Occipital lobe (tissue), 3 donors: ENCODE measurements at places on chromosomes 5 and 9. TPM values are rescaled to one million over a fixed set of nuclear protein-coding genes. Genes with fewer than 3 reads are reported as not detected.

The ST8SIA4 gene
- 47.6 TPM for total RNA-seq

The NDUFAF2 gene
- 24.0 TPM for total RNA-seq

The CFAP77 gene
- not detected for total RNA-seq

The SLC27A6 gene
- total RNA-seq, result 0.62 TPM

The SPATA31D4 gene
- not detected for total RNA-seq

- DNase-seq, result no peak
These were observed 3.8 kb downstream of the NOL6 start for GRCh38 chr9:33469891-33470290.

GRCh38 chr5:155767470-155767869, 559.5 kb upstream of the SGCD start:
- no peak for DNase-seq

GRCh38 chr5:168216989-168217388, 74.5 kb upstream of the WWC1 start:
- no peak for DNase-seq

DNA sequence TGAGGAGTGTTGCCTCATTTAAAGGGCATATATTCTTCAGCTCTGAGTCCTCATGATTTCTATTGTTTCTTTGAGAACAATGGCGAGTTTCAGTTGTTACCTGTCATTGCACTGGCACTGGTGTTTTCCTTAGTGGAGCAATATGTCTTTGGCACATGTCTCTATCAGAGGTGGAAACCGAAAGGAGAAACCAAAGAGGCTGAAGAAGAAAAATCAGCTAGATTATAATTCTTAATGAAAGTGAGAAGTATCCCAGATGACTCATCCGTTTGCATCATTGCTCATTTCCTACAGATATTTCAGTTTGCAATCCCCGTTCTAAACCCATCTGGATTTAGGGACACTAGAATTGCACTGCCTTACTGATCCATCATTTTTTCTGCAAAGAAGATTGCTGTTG, 324.6 kb downstream of the TMEM232 start:
- DNase-seq, result no peak

GRCh38 chr5:30959238-30959637, 234.2 kb upstream of the CDH6 start:
- no peak for DNase-seq

DNA sequence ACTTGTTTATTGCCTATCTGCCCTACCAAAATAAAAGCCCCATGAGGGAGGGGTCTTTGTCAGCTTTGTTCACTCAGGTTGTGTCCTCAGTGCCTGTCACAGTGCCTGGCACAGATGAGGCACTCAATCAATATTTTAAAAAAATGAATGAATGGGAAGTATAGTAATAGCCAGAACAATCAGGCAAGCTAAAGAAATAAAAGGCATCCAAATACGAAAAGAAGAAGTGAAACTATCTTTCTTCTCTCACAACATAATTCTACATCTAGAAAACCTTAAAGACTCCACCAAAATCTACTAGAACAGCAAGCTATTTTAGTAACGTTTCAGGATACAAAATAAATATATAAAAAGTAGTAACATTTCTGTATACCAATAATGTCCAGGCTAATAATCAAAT, 37.8 kb upstream of the C5orf63 start:
- DNase-seq, result no peak

GRCh38 chr5:8908055-8908683, 637.7 kb downstream of the SEMA5A start:
- DNase-seq, result no peak

GRCh38 chr9:94779031-94779430, 52.5 kb downstream of the AOPEP start:
- no peak for DNase-seq

DNA sequence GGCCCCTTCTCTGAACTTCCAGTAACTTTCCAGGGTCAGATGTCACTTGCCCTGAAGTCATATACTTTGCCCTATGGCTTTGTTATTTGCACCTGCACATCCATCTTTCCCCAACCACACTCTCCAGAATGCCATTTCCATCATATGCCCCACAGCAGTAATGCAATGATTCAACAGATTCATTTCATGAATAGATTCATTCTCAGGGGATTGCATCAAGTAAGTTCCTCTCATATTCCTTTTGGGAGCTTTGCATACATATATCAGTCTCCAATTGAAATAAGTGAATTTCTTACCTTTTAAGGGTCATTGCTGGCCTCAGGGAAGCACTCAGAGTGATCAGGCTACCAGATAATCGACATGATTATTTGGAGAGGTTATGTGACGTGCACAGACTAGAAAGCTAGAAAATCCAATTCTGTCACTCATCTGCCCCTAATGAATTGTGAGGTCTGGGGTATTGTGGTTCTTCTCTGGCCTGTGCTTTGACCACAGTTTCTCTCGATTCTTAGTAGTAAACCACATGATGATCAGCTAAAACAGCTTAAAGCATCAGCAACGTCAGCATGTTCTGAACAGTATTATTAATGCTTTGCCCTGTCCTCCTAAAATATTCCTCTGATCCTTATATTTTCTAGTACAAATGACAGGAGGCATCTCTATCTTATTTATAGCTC, 179.9 kb downstream of the ATPSCKMT start:
- DNase-seq, result no peak

GRCh38 chr5:32707418-32707997, 3.6 kb upstream of the NPR3 start:
- DNase-seq, result no peak

DNA sequence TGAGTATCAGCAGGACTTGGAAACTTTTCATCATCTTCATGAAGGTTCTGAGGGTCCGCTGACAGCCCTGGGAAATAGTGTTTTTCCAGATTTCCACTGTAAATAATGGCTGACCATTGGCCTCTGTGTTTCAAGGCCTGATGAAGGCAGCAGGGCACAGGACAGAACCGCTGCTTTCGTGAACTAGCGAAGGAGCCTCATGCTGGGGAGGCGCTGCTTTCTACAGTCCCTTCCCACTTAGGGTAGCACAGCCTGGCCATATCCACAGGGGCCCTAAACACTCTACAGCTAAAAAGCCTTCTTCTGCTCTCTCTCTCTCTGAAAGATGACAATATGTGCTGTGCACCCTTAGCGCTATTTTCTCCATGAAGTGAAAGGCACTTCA, 118.2 kb downstream of the MED27 start:
- no peak for DNase-seq

The SLC34A3 gene
- total RNA-seq, result 0.16 TPM

DNA sequence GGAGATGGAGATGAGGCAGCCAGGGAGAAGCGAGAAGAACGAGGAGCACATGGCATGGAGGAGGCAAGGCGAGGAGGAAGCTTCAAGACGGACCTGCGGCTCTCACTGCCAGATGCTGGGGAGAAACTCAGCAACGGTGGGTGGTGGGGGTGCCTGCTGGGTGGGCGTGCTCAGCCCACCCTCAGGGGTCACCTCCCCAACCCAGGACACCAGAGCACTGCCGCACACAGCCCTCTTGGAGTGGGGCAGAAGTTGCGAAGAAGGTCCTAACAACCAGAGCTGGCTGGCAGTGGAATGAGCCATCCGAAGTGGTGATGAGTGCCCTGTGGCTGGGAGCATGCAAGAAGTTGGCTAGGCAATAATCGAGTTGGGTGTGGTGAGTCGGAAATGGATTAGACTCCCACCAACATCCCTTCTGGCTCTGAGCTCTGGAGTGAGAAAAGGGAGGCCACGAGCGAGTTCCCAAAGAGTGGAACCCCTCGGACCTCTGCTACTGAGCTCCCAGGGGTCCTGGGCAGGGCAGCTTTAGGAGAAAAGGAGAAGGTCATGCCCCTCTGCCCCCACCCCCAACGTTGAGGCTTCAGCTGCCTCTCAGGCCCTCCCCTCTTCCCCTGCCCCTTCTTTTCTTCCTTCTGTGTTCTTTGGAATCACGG, 212.7 kb upstream of the MVB12B start:
- no peak for DNase-seq

- no peak for DNase-seq
These were observed 18.4 kb upstream of the EGFL7 start for GRCh38 chr9:136644343-136644592.

The PCDHA3 gene
- 21.2 TPM for total RNA-seq

DNA sequence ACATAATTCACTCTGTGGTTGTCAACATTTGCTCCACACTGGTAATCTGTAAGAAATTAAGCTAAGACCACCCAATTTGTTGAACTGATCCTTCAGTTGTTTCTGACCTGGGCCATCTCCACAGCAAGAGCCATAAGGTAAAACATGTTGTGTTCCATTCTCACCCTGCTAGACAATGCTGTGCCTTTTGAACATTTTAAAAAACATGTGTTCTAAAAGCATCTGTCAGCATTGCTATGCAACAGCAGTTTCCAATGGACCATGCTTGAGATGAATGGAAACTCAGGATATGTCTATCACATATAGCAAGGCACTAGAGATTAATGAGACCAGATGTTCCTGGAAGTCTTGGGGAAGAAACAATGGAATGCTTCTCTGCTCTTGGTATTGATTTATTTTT, 455.1 kb upstream of the RGMB start:
- DNase-seq, result no peak

DNA sequence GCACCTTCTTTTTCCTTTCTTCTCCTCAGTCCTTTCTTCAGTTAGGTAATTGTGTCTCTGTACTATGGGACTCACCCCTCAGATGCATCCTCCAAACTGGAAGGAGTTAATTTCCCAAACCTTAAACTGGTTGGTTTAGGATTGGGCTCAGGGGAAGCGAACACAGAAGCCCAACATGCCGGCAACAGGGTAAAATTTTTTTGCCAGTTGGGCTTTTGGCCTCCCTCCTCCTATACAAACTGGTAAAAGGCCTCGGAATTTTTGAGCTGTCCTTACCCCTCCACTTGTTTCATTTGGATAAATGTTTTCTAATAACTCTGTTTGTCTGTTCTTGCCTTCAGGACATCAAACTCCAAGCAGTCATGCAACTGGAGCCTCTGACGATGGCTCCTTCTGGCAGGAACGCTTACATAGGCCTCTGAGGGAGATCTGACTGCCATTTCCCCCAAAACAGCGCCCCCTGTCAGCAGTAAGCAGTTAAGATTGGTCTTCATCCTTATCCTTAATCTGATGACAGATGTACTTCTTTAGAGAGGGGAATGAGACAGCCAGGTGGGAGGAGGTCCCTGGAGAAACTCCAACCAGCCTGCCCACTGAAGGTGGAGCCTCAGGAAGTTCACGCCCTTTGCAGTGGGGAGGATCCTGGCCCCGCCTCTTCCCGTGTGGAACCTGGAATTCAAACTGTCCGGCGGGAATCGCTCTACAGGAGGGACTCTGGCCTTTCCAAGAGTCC, 57.8 kb upstream of the SPINK5 start:
- DNase-seq, result no peak

The FBP1 gene
- not detected for total RNA-seq

DNA sequence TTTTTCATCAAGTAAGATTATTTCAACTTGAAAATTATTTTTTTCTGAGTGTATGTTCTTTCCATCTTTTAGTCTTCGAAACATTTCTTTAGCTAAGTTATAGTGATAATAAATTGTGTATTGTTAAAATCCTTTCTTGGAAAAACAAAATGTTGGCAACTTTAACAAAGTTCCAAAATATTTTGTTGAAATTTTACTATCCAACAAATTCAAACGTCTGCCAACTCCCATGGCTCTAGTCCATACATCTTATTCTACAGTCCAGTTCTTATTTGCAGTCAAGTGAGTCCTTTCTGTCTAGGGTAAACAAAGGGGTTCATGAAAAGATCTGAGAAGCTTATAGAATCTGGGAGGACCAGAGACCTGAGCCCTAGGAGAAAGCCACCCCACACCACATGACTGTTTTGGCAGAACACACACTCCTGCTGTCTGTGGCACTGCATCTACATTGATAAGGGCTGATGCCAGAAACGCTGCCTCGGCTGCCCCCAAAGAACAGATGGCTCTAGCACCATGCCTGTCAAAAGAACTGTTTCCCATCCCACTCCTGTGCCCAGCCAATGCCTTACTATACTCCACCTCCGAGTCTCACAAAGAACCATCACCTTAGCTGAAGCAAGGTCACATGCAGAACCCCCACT, 47.5 kb downstream of the FEM1C start:
- peak; percentile 18 for DNase-seq

The LSM11 gene
- 90.5 TPM for total RNA-seq

The PCDHGC5 gene
- 6.2 TPM for total RNA-seq

DNA sequence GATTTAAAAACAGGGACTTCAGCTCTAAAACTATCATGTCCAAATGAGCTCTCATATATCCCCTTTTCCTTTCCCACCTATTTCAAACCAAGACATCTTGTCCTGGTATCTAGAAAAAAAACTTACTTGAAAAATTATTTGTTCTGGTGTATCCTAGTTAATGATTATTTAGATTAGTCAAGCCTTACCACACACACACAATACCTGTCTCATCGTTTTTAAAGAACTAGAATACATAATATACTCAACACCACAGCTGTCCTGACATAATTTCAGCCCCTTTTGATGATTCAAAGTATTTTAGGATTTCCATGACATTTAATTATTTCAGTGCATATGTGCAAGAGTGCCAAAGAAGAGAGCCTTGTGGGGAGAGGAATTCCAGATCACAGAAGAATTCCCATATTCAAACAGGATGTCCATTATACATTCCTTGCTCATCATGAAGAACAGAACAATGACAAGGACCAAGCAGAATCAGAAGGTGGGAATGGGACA, 233.7 kb downstream of the SMARCA2 start:
- DNase-seq, result no peak

- DNase-seq, result no peak
These were observed 197.9 kb upstream of the ANKH start for GRCh38 chr5:15069407-15069905.

GRCh38 chr5:31707329-31707728, 68.4 kb downstream of the PDZD2 start:
- DNase-seq, result no peak

GRCh38 chr5:170632985-170633234, 129.1 kb downstream of the KCNIP1 start:
- no peak for DNase-seq

GRCh38 chr5:88539026-88539425, 270.4 kb upstream of the TMEM161B start:
- DNase-seq, result no peak

The TNFSF8 gene
- total RNA-seq, result 1.1 TPM
